ENCODE measurements at places on chromosomes 12 and 14. TPM values are rescaled to one million over a fixed set of nuclear protein-coding genes. Genes with fewer than 3 reads are reported as not detected.

RERGL gene
- total RNA-seq = 0.39 TPM

DNA sequence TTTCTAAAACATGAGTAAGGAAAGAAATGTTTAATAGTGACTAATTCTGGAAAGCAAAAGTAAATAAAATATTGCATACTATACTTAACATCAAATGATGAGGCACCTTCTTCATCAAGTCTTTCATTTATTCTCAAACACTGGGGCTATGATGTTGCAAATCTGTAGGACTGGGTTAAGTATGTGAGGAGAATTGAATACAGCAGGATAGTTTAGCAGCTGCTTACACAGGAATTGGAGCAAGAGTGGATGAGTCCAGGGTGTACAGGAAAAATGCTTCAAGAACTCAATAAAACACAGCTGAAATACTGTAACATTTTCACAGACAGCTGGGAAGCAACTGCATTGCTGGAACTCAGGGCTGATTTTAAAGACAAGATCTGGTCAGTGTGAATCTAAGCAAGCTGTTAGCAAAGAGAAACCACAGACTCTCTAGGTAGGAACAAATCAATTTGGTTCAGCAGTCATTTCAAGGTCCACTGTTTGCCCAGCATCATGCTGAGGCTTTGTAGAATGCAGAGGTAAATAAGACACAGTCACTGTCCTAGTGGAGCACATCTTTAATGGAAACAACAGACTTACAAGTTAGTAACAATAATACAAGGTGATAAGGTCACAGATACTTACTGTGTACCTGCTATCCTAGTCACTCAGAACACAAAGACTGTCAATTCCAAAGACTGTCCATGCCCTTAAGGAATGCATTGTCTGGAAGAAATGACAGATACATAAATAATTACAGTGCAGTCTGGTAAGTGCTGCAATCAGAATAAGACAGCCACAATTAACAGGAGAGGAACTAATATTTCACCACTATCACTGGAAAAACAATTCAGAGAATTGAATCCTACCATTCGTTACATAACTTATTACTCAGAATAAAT is 96.8 kb upstream of the DACT1 start:
- DNase-seq = no peak
- H3K4me3 ChIP-seq = no peak overlapping the region
- H3K4me1 ChIP-seq = no peaks in the 10 kb centered on the region
- no peaks in the 10 kb centered on the region for H3K27me3 ChIP-seq
- no peaks in the 10 kb centered on the region for H3K36me3 ChIP-seq

GRCh38 chr14:102272392-102272791 is 32.6 kb downstream of the MOK start:
- no peak overlapping the region for H3K4me3 ChIP-seq
- no peaks in the 10 kb centered on the region for H3K27me3 ChIP-seq
- no peaks in the 10 kb centered on the region for H3K4me1 ChIP-seq
- H3K27ac ChIP-seq = no peak overlapping the region
- DNase-seq = no peak
- H3K36me3 ChIP-seq = no peaks in the 10 kb centered on the region

DNA sequence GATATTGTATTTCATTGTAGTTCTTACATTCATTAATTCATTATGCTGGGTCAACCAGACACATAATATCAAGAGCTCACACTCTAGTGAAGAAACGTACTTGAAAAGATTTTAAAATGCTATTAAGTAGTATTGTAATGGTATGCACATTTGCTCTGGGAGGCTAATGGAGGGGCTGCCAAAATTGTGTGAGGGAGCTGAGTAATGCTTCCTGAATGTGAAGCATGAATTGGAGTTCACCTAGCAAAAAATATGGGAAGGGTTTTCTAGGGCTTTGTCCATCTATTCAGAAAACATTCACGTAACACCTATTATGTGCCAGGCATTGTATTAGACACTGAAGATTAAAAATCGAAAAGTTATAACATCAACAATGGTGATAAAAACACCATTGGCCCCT is 403.8 kb upstream of the PDE3A start:
- H3K36me3 ChIP-seq = no peaks in the 10 kb centered on the region
- no peaks in the 10 kb centered on the region for H3K4me1 ChIP-seq
- no peak overlapping the region for H3K27ac ChIP-seq
- DNase-seq = no peak

C12orf60 gene
- total RNA-seq = 1.1 TPM

- H3K4me1 ChIP-seq = peaks cover 5% of the 10 kb centered on the region
- H3K27me3 ChIP-seq = no peaks in the 10 kb centered on the region
- H3K36me3 ChIP-seq = no peaks in the 10 kb centered on the region
- DNase-seq = no peak
- no peak overlapping the region for H3K27ac ChIP-seq
These were observed 417.5 kb upstream of the ATP2B1 start for GRCh38 chr12:90126125-90126524.

GRCh38 chr14:77041881-77042545 is 13.5 kb upstream of the IRF2BPL start:
- no peaks in the 10 kb centered on the region for H3K27me3 ChIP-seq
- DNase-seq = peak; percentile 78
- peak overlapping the region; percentile 9 for H3K4me3 ChIP-seq

SLC10A1 gene
- total RNA-seq = not detected

DNA sequence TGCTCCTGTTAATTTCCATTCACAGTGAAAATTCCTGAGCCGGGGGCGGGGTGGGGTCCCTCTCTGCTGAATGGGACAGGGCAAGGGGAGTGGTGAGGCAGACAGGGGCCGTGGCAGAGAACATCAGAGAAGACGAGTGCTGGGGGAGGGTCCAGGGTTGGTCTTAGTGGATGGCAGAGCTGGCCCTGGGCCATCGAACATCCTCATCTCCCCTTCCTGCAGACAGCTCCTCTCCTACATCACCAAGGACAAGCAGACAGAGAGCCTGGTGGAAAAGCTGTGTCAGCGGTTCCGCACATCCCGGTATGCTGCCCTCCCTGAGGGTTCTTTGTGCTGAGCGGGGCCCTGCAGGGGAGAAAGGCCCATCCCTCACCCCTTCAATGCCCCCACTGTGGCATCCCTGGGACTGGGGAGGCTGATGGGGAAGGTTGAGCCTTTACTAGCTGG is 5.0 kb upstream of the GAPDH start:
- no peak for DNase-seq
- H3K27me3 ChIP-seq = no peaks in the 10 kb centered on the region
- peaks cover 17% of the 10 kb centered on the region for H3K4me1 ChIP-seq
- peaks cover 7% of the 10 kb centered on the region for H3K36me3 ChIP-seq
- H3K4me3 ChIP-seq = no peak overlapping the region

- no peak for DNase-seq
- no peak overlapping the region for H3K4me3 ChIP-seq
- no peaks in the 10 kb centered on the region for H3K36me3 ChIP-seq
- no peaks in the 10 kb centered on the region for H3K4me1 ChIP-seq
- H3K27me3 ChIP-seq = no peaks in the 10 kb centered on the region
- no peak overlapping the region for H3K27ac ChIP-seq
These were observed 43.8 kb upstream of the PRIMA1 start for GRCh38 chr14:93832081-93832480.

- H3K27me3 ChIP-seq = no peaks in the 10 kb centered on the region
- H3K36me3 ChIP-seq = no peaks in the 10 kb centered on the region
- no peak overlapping the region for H3K4me3 ChIP-seq
- no peak overlapping the region for H3K27ac ChIP-seq
These were observed 379.8 kb downstream of the DPF3 start for GRCh38 chr14:72513965-72514659.

DDN gene
- total RNA-seq = 11.2 TPM

DNA sequence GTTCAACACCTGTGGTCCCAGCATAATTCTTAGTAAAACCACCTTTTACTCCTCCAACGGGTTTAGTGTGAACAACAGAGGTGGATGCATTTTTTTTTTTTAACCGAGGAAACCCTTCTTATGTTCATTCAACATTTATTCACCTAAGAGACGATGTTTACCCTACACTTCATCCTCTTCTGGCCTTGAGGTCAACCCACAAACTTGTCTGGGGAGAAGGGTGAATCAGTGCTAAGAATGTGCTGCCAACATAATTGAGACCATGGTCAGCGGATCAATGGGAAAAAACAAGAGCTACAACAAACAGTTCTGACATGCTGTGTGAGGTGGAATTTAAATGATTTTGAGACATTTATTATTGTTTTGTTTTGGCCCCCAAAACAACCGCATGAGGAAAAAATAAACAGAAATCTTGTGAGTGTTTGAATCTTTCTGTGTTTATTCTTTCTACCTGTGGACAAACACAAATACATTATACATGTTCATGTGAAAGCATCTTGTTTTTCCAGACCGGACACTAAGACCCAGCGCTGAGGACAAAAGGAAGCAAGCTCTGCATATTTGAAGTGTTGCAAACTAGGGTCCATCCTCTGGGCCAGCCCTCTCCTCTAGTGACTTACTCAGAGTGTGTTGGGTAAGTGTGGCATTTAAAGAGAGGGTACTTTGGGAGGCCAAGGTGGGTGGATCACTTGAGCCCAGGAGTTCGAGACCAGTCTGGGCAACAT is 5.1 kb upstream of the USP30 start:
- DNase-seq = no peak
- H3K4me1 ChIP-seq = no peaks in the 10 kb centered on the region
- H3K36me3 ChIP-seq = no peaks in the 10 kb centered on the region
- H3K27me3 ChIP-seq = peaks cover 2% of the 10 kb centered on the region
- no peak overlapping the region for H3K27ac ChIP-seq

- no peak overlapping the region for H3K4me3 ChIP-seq
- H3K27me3 ChIP-seq = no peaks in the 10 kb centered on the region
- H3K36me3 ChIP-seq = no peaks in the 10 kb centered on the region
- H3K27ac ChIP-seq = peak overlapping the region; percentile 58
- DNase-seq = no peak
These were observed 11.4 kb upstream of the ATP2A2 start for GRCh38 chr12:110269622-110270124.

GRCh38 chr14:71591929-71592328 is 340.3 kb upstream of the RGS6 start:
- no peak overlapping the region for H3K27ac ChIP-seq
- no peaks in the 10 kb centered on the region for H3K27me3 ChIP-seq
- no peak overlapping the region for H3K4me3 ChIP-seq
- no peaks in the 10 kb centered on the region for H3K36me3 ChIP-seq
- H3K4me1 ChIP-seq = no peaks in the 10 kb centered on the region

TMEM132C gene
- total RNA-seq = 0.16 TPM

GRCh38 chr12:41162461-41162860 is 25.7 kb upstream of the PDZRN4 start:
- H3K36me3 ChIP-seq = no peaks in the 10 kb centered on the region
- H3K27ac ChIP-seq = no peak overlapping the region
- H3K4me3 ChIP-seq = no peak overlapping the region
- no peak for DNase-seq

FAM90A1 gene
- 0.58 TPM for total RNA-seq
